ENCODE measurements at places on chromosomes 1 and 21. TPM values are rescaled to one million over a fixed set of nuclear protein-coding genes. Genes with fewer than 3 reads are reported as not detected.

The BCL2L15 gene
- 0.82 TPM for total RNA-seq

The MAB21L3 gene
- total RNA-seq: not detected

The IL20 gene
- total RNA-seq: not detected

The NBPF20 gene
- total RNA-seq: 1.5 TPM

The BATF3 gene
- total RNA-seq: 148 TPM

The BEND5 gene
- 7.2 TPM for total RNA-seq

The C8A gene
- not detected for total RNA-seq

The ASCL5 gene
- total RNA-seq: not detected

The MAEL gene
- 0.13 TPM for total RNA-seq

The LRRIQ3 gene
- total RNA-seq: 2.5 TPM
